ENCODE measurements at places on chromosomes 2 and 18.

DNA sequence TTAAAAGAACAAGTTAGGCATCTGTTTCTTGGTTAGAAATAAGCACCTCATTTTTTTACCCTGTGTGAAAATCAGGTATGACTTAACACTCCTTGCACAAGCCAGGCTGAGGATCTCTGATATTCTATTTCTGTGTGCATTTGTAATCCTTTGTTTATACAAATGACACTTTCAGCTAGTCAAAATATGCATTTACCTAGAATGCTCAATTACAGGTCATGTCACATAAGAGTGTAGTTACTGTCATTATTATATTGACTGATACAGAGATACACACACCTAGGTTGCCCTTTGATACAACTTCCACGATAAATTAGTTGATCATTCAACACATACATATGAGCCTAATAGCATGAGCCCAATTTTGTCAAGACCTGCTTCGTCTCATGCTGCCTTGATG lies 144.3 kb downstream of the CHST9 start:
- DNase-seq: no peak

DNA sequence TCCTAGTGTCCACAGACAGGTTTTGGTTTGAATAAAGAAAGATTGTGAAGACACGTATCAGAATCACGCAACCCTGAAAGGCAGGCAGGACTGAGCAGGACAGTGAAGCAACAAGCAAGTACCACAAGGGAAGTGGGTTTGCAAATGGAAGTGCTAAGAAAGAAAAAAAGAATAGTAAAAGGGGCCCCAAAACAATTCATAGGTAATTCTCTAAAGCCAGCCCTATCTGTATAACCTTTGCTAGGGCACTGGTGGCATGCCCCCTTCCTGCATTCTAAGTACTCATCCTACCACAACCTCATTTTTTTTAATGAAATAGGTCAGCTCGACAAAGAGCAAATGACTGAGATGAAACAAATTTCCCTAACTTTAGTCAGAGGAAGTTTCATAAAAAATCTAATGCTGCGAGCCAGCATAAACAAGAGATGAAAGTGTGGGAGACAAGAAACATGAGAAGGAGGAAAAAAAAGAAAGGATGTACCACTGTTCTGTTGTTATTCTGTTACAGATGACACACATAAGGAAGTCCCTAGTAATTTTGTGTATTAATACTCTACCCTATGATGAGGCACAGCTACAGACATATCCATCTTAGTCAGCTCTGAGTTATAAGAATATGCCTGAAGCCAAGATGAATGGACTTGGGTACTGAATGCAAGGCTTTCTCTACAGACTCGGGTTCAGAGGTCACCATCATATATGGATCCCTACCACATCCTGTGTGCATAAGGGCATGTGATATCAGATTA lies 32.2 kb downstream of the IKZF2 start:
- DNase-seq: peak; percentile 61

DNA sequence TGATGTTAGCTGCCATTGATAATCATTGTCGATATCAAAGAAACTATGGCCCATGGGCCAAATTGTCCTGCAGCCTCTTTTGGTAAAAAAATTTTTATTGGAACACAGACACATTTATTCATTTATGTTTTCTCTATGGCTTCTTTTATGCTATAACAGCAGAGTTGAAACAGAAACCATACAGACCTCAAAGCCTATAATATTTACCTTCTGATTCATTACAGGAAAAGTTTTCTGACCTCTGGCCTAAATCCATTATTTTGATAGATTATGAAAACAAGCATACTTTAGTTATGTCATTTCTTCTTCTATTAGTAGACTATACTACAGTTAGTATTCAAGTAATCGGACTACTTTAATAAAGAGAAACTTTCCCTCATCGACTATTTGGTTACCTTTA lies 349.7 kb upstream of the GALNT5 start:
- DNase-seq: no peak

- no peak for DNase-seq
These were observed 12.6 kb upstream of the MLPH start for GRCh38 chr2:237474442-237474911.

- no peak for DNase-seq
These were observed 53.4 kb upstream of the LINC00305 start for GRCh38 chr18:64202210-64202836.

DNA sequence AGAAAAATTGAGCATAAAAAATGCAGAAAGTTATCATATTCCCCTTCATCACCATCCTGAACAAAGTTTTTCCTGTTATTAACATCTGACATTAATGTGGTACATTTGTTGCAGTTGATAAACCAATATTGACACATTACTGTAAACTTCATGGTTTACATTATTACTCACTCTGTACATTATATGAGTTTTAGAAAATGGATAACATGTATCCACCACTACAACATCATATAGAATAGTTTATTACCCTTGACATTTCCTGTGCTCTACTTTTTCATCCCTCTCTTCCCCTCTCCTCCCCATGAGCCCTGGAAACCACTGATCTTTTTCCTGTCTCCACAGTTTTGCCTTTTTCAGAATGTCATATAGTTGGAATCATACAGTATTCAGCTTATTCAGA lies 618.6 kb upstream of the TMEFF2 start:
- DNase-seq: no peak

- no peak for DNase-seq
These were observed 112.1 kb downstream of the RBMS1 start for GRCh38 chr2:160381425-160381951.

GRCh38 chr18:29184654-29185053 lies 1007.7 kb upstream of the CDH2 start:
- DNase-seq: no peak

DNA sequence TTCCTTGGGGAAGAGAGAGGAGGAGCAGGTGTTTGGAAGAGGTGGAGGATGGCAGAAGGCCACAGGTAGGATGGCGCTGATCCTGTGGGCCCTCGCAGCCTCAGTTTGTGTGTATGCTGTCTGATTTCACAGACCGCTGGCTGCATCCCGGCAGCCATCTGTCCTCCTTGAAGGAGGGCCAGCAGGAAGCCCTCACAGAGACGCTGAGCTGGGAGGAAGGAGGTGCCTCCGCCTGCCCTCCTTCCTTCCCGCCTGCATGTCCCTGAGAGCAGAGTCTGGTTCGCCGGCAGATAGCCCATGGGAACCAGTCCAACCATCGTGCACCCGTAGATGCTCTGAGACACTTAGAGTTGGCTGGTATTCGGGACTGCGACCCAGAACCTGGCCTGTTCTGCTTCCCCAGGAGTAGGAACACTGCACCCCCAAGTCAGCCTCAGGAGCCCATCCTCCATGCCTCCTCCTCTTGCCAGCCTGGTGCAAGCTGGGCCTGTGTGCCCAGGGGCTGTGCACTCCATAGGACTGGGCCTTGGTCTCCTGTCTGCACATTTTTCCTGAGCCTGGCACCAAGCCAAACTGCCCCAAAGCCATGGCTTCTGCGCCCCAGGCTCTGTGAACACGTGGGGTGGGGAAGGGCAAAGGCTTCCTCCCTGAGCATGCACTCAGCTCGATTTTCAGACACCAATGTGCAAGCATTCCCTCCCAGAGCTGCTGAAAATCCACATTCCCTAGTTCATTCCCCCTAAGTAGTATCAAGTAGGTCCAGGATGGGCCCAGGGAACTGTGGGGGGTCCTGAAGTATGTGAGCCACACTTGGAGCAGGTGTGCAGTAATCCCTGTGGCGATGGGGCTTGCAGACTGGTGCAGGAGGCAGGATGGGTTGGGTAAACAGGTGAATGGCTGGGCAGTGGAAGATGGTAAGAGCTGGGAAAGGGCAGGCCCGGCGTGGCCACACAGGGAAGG lies 115.6 kb downstream of the SEPTIN10 start:
- no peak for DNase-seq

GRCh38 chr18:36128907-36129299 lies 237 bp downstream of the SLC39A6 start:
- no peak for DNase-seq

DNA sequence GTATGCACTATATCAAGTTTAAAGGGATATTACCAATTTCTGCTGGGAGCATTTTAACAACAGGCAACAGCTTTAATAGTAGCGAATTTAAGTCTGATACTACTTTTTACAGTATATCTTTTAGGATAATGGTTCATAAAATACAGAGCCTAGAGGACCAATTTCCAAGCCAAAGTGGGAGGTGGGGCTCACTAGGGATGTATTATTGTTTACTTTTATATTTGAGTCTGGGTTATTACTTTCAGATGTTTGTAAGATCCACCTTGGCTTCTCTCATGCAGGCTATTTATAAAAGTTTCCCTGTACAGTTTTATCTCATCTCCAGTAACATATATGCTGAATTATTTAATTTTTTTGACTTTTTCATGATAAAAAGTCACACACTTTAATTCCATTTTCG lies 242.0 kb downstream of the CMPK2 start:
- DNase-seq: no peak

All from CD4-positive, alpha-beta T cell treated with Interleukin-4 for 1 hour (primary cell).